ENCODE measurements at places on chromosomes 13 and 19.

GRCh38 chr13:105184201-105184600 is 1351.3 kb downstream of the EFNB2 start:
- no peak for DNase-seq

- no peak for DNase-seq
These were observed 14.9 kb upstream of the HNRNPM start for GRCh38 chr19:8429826-8430225.

DNA sequence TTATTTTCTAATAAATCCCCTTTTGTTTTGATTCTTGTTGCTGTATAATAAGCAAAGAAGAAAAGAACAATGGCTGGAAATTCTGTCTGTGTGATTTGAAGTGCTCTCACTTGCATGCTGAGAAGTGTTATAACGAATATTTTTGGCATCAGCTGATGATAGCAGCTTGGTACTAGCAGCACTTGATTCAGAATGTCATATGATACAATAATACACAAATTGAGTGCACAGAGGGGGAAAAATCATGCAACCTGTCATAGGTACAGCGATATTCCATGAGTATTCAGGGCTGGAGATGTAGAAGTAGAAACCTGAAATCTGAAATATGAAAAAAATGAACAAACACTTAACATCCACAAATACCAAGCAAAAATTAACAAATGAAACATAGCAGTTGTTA is 108.1 kb downstream of the FGF14 start:
- no peak for DNase-seq

GRCh38 chr13:29459813-29460355 is 135.6 kb downstream of the SLC7A1 start:
- DNase-seq, result no peak
